ENCODE measurements at places on chromosomes 7 and 10.

DNA sequence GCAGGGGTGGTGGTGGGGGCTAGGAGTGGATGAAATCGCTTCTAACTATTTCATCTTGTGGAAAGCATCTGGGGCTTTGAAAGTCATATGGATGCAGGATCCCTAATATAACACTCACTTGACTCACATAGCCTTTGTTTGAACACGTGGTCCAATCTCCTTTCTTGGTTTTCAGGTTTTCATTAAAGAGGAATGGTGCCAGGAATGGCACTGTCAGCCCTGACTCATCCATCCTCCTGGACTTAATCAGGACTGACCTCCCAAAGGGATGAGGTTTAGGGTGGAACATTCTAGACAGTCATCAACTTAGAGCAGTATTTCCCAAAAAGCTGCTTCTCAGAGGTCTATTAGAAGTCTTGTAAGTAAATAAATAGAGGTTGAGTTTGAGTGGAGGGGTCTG, 162.0 kb upstream of the PLXNA4 start:
- no peak for DNase-seq

DNA sequence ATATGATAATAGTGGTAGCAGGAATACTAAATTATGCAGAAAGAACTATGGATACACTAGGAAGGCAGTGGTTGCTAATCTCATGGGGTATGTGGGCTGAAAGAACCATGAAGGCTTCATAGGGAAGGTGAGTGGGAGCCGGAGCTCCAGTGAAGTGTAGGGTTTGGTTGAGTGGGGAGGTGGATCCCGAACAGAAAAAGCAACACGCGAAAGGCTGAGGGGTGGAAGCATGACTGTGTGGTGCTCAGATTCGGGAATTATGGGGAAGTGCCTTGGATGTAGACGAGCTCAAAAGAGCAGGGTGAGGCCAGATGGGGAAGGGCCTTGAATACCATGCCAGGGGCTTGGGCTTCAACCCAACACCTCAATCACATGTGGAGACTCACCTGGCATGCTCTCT, 715.1 kb downstream of the TYW1 start:
- no peak for DNase-seq

GRCh38 chr10:34037499-34037898, 703.0 kb upstream of the NRP1 start:
- DNase-seq, result no peak

- DNase-seq, result no peak
Measured at GRCh38 chr10:4663162-4663992, 162.6 kb upstream of the AKR1E2 start.

DNA sequence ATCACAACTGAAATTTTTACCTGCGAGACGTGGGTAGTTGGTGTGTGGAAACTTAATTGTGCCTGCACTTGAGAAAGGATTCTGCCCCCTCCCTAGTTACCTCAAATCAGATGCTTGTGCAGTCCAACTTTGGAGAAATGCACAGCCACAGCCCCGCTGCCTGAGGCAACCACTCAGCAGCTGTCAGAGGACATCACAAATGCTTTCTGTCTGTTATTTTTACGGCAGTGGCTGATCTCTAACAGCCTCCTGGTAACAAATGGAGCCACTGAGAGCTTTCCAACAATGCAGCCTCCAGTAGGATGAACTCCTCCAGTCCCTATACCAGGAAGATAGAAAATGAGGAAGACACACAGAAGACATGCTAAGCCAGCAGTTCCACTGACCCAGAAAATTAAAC, 712.2 kb upstream of the GHITM start:
- no peak for DNase-seq

DNA sequence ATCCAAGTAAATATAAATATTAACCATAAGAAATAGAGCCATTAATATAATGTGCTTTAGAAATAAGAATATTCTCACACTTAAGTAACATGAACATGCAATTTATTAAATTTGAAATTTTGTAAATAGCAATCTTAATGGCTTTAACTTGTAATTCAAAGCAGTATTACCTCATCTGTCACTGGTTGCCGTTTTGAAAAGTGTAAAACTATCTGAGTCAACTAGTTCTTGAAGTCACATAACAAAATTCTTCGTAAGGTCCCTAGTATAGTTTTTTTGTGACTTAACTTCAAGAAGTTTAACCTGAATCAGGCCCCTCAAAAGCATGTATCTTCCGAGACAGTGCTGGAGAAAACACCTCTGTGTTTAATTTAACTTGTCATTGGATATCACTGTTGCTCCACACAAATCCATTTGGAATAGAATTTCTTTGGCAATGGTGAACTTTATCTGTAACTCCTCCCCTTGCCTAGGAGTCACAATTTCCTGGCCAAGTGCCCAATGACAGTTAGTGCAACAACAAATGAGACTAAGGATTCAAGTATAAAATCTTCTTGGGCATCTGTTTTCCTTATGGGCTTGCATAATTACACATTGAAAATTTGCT, 47.1 kb downstream of the NT5C2 start:
- no peak for DNase-seq

- no peak for DNase-seq
Measured at GRCh38 chr10:110848106-110848505, 23.6 kb upstream of the PDCD4 start.

DNA sequence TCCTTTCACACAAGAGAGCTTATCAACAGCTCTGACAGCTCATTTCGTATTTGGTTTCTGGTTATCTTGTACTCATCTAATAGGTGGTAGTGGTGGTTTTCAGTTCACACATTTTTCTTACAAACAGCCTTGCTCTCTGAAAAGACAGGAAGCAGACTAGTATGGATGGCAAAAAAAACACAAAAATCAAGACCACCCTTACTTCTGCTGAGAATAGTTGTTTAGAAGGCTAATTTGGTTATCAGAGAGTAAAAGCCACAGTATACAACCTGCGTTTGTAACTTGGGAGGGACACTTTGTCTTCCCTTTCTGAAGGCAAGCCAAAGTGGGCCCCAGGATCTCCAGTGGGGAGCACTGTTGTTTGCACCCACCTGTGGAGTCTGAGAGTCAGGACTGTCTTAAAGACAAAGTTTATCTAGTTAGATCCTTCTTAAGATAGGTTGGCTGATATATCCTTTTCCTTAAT, 68.0 kb downstream of the PIP4K2A start:
- no peak for DNase-seq

- DNase-seq, result no peak
Measured at GRCh38 chr10:68110027-68110426, 739 bp downstream of the MYPN start.

GRCh38 chr10:62869958-62870357, 53.8 kb upstream of the EGR2 start:
- no peak for DNase-seq

GRCh38 chr10:30730306-30730705, 100.8 kb upstream of the LYZL2 start:
- DNase-seq, result no peak

- DNase-seq, result no peak
Measured at GRCh38 chr10:50318129-50318528, 66.8 kb upstream of the ASAH2 start.

DNA sequence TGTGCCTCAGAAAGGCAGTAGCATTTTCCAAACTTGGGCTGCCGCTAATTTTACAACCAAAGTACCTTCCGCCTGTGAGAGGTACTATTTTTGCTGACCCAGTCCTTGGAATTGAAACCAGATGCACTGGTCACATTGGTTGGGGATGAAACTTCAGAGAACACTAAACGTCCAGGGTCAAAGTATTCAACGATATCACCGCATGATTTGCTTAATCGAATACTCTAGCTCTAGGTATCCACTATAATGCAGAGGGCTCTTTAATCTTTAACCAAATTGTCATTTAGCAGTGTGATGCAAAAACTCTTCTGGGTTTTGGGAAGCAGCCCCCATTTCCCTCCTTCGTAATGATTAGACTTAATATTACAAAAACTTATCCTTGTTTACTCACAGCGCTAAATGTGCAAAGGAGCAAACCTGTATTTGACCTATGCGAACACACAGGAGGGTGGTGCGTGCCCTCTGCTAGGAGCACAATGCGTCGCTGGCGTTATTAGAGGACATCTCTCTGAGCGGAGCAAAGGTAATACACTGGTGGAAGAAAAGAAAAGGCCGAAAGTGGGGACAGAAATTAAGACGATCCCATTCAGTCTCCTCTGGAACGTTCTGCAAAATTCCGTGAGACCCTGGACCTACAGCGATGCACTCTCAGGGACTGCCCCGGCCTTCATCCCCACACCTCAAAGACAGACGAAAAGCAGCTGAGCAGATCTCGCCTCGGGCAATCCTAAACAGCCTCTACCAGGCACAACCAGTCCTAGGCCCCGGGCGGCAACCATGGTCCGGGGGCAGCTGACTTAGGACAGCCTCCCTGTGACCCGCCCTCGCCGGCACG, 916 bp upstream of the EEPD1 start:
- DNase-seq, result no peak

DNA sequence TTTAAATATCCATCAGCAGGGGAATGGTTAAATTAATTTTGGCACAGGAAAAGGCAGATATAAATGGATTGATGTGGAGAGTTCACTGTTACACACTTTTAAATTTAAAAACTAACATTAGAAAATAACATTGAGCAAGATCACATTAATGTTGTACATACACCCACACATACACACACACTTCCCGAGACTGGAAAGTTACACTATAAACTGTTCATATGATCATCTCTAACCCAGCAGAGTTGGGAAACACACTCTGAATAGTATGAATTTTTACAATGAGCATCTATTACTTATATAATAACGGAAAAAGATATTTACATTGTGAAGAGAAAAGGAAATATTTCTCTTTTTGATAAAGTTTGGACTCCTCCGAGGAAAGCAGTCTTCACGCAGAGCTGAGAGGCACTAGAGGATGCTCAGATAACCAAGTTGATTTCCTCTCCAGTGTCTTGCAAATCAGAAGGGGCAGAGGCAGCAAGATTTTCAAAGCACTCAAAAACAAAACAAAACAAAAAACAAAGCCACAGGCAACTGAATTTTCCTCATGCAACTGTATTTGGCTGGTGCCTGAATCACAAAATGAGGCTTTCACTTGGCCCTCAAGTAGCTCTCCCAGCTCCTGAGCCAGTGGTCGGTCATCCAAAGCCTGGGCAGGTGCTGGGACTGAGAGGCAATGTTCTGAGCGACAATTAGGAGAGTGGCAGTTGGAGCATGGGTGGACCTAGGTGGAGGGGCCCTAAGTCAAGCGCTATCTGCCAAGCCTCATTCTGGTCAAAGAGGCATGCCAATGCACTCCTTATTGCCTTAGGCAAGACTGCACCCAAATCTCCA, 10.5 kb upstream of the GATAD1 start:
- no peak for DNase-seq

DNA sequence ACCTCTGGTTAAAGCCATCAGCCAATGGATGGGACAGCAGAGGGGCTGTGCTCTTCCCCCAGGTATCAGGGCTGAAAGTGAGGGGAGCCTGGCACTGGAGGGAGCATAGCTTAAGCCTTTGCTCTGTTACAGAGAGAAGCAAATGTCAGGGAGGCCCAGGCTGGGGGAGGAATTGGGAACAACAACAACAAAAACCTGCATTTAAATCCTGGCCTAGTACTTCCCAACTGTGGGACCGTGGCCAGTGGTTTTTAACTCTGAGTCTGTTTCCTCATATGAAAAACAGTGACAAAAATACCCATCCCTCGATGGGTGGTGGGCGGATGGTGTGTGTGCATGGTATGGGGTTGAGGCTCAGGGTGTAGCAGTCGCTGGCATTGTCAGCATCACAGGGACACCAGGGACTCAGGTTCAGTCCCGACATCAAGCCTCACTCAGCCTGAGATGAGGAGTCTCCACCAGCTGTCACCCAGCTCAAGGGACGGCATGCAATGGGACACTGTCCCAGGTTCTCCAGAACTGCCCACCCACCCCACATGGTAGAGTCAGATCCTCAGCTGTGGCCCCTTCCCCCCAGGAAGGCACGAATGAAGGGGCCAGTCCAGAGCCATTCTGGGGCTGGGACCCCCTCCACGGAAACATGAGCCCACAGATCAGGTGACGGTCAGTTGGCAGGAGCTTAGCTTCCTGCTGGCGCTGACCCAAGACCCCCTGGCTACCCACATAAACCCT, 74.5 kb downstream of the AFAP1L2 start:
- DNase-seq, result no peak

All from GF-D8 (cell line).